Skeletal muscle cell (primary cell): ENCODE measurements at places on chromosomes 7 and 10.
A peak's percentile ranks its signal among the peaks of the same experiment; 100 is the strongest.

DNA sequence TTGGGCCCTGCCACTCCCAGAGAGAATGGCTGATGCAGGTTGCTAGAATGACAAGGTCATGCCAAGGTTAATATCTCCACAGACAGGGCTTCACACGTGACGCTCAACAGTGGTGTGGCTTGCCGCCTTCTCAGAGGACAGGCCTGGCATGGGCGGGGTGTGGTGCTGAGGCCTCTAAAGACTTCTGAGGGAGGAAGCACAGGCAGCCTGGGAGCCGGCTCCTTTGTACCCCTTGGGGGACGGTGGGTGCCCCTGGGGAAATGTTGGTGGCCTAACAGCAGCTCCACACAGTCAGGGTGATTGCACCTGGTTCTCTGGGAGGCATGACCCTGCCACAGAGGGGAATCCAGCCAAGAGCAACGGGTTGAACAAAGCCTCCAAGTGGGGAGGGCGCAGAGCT, 115.1 kb downstream of the PKD1L1 start:
- no peak for DNase-seq

DNA sequence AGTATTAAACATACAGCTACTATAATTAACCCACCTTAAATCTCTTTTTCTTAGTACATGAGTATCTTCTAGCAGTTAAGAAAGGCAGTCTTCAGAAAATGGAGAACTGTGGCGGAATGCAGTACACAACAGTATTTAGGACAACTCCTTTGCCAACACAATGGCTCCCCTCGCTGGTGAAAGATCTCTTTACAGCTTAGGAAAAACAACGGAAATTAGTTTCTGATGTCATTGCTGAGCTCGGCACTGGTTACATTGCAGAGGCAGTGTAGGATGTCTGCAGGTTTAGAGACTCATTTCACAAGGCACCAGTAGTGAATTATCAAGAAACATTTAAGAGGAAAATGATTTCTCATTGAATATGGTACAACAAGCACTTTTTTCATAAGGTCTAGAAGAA, 43.4 kb downstream of the GLRX3 start:
- peak; percentile 40 for DNase-seq

DNA sequence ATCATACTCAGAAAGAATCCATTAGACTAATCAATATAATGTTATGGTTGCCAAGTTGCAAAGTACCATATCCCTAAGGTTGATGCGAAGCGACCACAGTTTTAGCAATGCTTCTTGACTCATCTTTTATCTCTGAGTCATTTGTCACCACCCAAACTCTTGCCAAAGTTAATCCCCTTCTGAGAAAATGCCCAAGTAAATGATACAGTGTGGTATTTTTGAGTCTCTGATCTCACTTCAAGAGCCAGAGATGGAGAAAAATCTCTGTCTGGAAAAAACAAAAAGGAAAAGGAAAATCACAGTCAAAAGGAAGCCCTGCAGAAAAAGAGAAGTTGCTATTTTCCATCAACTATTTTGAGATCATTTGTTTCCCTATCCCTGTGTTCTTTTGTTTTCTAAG, 26.7 kb upstream of the OTUD1 start:
- DNase-seq, result peak; percentile 15

- DNase-seq, result no peak
These were observed 15.3 kb downstream of the UCMA start for GRCh38 chr10:13218878-13219277.

- DNase-seq, result peak; percentile 69
These were observed at the start of gene DEPP1 for GRCh38 chr10:44978570-44979280. Gene DEPP1 (minus strand): TSS chr10:44978809. CDS start chr10:44978030, 779 bp downstream.

DNA sequence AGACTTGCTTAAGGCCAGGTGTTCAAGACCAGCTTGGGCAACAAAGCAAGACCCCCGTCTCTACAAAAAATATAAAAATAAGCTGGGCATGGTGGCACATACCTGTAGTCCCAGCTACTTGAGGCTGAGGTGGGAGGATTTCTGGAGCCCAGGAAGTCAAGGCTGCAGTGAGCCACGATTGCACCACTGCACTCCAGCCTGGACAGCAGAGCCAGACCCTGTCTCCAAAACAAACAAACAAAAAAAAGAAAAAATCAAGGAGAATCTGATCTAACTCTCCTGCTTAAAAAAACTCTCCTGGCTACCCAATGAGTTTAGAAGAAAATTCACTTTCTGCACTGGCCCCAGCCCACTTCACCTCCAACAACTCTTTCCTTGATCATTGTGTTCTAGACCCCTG, 1.9 kb upstream of the KPNA7 start:
- DNase-seq, result no peak

DNA sequence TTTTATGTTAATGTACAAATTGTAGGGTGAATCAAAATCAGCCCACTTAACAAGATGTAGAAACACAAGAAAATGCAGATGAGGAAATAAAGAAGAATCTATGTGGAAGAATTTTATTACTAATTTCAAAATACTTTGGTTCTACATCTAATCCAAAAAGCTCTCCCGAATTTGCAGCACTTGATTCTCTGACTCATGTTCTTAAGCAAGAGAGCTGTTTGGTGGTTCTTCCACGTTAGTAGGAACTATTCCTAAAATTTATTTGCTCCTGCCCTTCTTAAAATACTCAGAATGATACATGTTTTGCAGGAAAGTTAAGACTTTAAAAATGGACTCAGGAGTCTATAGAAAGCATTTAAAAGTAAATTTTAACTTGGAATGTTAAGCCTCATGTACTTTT, 91.8 kb downstream of the ZMYND11 start:
- DNase-seq, result no peak

DNA sequence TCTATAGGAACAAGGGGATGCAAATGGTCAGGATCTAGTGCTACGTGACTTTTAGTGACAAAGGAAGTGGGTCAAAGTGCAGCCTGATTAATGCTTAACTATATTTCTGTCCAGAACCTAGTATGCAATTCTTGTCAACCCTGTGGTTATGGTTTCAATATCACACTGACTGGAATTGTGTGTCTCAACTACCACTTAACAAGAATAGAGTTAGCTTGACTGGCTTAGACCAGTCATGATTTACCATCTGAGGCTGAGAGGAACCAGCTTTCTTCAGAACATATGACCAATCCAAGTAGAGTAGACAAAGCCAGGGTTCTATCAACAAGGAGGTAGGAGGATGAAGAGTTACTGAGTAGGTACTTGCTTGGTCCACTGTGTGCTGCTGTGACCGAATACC, 54.4 kb downstream of the MYPN start:
- DNase-seq, result no peak

- no peak for DNase-seq
These were observed 199.1 kb downstream of the HERPUD2 start for GRCh38 chr7:35495844-35496243.

DNA sequence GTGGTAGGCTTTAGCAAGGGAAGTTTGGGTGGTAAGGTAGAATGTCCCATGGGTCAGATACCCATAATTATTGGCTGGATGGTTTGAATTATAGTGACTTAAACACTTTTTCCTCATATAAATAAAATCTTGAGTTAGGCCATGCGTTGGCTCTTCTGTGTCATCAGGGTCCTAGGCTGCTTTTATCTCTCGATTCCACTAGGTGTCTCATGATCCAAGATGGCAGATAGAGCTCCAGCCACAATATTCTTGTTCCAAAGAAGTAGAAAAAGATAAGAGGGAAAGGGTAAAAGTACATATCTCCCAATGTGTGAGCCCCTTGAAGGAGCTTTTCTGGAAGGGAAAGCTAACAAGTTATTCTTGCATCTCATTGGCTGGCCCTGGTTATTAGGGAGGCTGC, 144.7 kb downstream of the GRK5 start:
- no peak for DNase-seq

DNA sequence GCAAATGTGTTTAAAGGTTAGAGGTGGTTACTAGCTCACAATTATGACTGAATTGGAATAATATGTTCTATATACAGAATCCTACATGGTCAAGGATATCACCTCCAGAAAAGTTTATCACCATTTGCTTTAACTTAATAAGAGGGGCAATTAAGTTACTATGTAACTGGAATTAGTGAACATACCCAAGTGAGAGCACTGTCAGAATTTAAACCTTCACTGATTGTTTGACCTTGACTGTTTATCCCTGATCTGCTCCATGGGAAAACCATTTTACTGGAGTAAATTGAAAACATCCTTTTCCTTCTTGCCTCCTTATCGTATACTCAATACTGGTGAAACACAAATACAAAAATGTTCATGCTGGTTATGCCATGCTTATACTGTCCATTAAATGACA, 107.4 kb downstream of the SEMA3D start:
- no peak for DNase-seq

GRCh38 chr10:5812283-5813090, 747 bp downstream of the GDI2 start:
- no peak for DNase-seq

DNA sequence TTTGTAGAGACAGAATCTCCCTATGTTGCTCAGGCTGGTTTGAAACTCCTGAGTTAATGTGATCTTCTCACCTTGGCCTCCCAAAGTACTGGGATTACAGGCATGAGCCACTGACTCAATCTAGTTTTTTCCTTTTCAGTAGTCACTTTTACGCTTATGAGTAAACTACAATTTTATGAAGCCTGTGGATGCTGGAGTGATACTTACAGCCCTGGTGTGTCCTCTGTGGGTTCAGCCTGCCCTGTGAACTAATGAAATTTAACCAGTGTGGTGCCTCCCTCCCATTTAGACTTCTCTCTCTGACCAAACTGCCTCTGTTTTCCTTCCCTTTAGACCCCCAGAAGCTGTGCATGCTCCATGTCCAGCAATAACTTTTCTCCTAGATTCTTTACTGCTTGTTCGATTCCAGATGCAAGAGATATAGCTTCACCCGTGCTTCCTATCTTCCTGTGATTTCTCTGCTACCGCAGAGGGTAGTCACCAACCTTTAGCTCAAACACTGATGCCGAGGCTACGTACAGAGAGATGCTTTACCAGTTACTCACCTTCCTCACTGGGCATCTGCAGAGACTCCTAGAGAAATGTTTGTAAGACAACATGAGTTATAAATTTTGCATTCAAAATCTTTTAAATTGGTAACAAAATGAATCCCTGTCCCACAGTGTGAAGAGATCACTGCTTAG, 90.8 kb downstream of the KIAA1217 start:
- no peak for DNase-seq

DNA sequence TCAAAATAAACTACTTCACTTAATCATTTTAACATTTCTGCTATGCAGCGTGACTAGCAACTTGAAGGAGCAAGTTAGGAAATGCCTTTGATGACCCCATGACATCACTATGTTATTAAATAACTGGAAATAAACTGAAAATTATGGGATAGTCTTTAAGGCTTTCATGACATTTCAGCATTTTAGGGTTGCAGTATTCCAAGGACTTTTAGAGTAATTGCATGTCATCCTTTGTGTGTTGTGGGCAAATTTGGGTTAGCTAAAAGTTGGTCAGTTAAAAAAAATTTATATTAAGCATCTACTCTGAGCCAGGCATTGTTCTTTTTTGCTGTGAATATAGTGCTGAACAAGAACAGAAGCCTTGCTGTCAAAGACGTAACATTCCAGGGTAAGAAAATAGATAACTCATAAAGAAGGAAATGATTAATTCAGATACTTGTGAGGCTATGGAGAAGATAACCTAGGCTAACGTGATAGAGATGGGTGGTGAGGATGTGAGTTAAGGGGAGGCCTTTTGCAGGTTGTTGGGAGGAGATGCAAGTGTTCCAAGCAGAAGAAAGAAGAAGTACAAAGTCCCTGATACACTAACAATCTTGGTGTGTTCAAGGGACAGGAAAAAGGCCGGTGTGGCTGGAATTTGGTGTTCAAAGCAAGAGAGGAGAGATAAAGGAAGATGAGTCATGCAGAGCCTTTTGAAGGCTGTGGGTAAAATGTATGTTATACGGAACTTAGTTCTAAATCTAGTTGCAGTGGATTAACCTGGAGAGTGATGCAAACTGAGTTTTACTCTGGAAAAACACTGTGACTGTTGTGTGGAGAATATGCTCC, 610.2 kb downstream of the AUTS2 start:
- DNase-seq, result no peak

GRCh38 chr7:22364900-22365299, 7.9 kb upstream of the RAPGEF5 start:
- DNase-seq, result no peak

DNA sequence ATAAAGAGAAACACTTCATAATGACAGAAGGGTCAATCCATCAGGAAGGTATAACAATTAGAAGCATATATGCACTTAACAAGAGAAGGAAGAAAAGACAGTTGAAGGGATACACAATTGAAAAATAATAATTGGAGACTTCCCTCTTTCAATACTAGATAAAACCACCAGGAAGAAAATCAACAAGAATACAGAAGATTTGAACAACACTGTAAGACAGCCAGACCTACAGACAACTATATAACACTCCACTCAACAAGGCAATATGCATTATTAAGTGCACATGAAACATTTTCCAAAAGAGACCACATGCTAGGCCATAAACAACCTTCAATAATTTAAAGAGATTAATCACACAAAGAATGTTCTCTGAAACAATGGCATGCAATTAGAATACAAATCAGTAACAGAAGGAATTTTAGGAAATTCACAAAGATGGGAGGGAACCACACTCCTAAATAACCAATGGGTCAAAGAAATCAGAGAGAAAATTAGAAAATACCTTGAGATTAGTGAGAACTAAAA, 35.1 kb downstream of the ZNF438 start:
- no peak for DNase-seq
